T-helper 1 cell (primary cell): ENCODE measurements at places on chromosomes 7 and 10.

GRCh38 chr10:28295336-28295735 lies 7.5 kb downstream of the MPP7 start:
- DNase-seq = no peak

- no peak for DNase-seq
Measured at GRCh38 chr7:136103545-136104268, 126.5 kb upstream of the MTPN start.

DNA sequence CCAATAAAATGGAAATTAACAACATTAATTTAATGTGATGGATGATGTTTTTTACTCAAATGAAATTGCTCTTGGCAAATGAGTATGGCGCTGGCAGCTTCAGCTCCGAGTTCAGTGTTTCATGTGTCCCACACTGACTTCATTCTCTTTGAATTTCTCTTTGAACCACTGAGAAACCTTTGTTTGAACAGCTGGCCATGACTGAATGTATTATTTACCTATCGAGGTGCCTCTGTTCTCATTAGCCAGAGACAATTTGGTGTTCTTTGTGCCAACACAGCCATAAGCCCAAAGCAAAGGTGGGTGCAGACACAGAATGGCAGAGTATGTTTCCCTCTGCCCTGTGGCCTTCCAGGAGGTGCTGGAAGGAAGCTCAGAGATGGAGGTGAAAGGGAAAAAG lies 42.1 kb downstream of the TMEM178B start:
- no peak for DNase-seq

- no peak for DNase-seq
Measured at GRCh38 chr7:14583518-14583917, 319.0 kb downstream of the DGKB start.

- no peak for DNase-seq
Measured at GRCh38 chr10:7532723-7533498, 122.1 kb upstream of the SFMBT2 start.

- DNase-seq = no peak
Measured at GRCh38 chr10:51244748-51245490, 170.6 kb downstream of the PRKG1 start.

DNA sequence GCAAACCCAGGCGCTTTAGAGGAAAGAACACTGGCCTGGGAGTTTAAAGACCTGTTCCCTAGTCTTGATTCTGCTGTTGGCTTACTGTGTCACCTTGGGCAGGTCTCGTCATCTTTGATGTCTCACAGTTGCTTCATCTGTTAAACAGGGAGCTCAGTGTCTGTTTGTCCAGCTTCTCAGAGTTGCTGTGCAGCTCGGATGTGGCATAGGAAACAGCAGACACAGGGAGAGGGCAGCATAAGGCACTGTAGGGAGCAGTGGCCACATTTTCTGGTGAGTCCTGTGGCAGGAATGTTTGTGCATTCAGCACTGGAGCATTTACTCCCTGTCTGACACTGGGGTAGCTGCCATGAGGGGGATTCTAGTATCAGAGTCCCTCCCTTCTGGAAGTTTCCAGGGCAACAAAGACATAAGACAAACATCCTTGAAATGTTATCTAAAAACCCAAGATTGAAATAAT lies 2.0 kb downstream of the REPIN1 start:
- no peak for DNase-seq

DNA sequence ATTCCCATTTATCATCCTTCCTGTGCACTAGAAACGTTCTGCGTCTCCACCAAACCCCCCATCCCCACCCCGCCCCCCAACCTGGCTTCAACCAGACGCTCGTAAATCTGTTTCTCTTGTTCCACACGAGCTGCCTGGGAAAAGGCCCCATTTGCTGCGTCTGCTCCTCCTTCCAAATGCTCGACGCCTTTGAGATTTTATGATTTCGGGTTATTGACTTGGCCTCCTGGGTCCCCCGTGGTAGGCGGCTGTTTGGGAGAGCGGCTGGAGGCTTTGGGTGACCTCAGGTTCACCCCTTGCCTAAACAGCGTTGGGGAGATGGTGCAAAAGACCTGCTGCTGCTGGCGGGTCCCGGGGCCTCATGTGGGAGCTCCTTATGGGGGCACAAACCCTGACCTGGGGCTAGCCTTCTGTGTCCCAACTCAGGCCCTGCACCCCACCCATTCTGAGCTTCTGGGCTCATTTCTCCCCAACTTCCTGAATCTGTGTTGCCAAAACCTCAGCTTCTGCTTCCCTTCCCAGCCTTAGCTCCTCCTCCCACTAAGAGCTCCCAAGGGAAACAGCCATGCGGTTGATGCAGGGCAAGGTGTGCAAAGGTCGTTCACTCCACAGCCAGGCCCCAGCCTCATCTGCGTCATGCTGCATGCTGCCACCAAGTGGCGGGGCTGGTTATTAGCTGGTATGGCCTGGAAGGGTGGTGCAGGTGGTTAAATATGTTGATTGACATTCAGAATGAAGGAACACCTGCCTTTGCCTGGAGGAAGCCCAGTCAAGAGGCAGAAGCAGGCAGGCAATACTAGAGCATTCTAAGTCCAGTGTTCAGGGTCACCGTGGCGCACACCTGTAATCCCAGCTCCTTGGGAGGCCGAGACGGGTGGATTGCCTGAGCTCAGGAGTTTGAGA lies 49.1 kb upstream of the ELN start:
- no peak for DNase-seq

GRCh38 chr10:5760515-5760914 lies 52.7 kb downstream of the GDI2 start:
- no peak for DNase-seq

DNA sequence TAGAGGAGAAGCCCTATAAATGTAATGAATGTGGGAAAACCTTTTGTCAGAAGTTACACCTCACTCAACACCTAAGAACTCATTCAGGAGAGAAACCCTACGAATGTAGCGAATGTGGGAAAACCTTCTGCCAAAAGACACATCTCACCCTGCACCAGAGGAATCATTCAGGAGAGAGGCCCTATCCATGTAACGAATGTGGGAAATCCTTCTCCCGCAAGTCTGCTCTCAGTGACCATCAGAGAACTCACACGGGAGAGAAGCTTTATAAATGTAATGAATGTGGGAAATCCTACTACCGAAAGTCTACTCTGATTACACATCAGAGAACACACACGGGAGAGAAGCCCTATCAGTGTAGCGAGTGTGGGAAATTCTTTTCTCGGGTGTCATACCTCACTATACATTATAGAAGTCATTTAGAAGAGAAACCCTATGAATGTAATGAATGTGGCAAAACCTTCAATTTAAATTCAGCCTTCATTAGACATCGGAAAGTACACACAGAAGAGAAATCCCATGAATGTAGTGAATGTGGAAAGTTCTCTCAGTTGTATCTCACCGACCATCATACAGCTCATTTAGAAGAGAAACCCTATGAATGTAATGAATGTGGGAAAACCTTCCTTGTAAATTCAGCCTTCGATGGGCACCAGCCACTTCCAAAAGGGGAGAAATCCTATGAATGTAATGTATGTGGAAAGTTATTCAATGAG lies 18.9 kb downstream of the RBAK start:
- peak; percentile 10 for DNase-seq
